ENCODE measurements at places on chromosomes 5 and 9.
A peak's percentile ranks its signal among the peaks of the same experiment; 100 is the strongest.

GRCh38 chr5:2989517-2989916, 238.0 kb upstream of the IRX2 start:
- DNase-seq: no peak

- no peak for DNase-seq
Measured at GRCh38 chr5:111859031-111859430, 102.0 kb upstream of the NREP start.

DNA sequence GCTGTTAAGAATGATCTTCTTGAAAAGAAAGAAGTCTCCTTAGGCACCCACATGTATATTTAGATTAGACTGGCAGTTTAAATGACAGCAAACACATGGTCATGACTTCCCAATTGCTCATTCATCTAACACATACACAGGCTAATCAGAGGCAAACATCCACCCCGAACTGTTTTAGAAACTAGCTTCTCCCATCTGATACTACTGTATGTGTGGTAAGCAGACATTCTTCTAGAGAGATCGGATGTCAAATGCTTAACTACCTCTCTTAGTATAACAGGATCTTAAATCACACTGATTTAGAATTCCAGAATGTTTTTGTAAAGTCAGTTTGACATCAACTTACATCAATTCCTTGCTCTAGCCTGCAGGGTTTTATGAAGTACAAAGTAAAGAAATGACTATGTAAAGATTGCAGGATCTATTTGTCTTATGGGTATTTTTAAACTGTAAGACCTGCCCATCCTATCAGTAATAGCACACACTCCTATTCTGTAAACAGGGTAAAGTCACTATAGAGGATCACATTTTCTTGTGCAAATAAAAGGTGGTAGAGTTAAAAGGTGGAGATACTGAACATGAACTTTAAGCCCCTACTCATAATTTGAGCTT, 239.7 kb downstream of the MLLT3 start:
- peak; percentile 1 for DNase-seq

DNA sequence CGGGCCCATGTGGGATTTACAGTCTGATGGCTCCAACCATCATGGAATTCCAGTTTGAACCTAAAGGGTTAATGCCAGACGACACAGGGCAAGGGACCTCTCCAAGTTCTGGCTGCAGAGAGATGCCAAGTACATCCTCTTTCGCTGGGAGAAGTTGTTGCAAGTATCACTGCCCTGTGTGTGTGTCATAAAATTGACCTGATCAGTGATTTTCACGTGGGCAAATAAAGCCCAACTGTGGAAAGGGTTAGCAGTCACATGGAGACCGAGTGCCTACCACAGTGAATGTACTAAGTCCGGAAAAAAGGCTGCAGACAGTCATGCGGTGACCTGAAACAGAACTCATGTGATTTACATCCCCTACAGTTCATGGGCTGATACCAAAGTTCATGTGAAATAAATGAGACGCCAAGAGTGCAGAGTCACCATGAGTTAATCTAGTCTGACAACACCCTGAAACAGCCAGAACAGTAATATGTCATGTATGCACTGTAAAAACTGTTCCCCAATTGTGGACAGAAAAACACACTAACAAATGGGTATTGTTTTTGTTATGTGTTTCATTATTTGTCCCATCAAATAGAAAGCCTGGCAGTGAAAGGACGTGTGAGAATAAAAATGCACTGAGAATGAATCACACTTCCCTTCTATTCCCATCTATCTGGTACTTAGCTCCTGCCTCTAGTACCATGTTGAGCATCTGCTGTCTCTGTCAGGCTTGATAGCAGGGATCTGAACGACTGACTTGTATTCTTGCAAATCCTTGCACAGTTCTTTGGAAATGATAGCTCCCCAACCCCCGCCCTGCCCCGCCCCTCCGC, 115.7 kb downstream of the SUSD1 start:
- DNase-seq: peak; percentile 84

DNA sequence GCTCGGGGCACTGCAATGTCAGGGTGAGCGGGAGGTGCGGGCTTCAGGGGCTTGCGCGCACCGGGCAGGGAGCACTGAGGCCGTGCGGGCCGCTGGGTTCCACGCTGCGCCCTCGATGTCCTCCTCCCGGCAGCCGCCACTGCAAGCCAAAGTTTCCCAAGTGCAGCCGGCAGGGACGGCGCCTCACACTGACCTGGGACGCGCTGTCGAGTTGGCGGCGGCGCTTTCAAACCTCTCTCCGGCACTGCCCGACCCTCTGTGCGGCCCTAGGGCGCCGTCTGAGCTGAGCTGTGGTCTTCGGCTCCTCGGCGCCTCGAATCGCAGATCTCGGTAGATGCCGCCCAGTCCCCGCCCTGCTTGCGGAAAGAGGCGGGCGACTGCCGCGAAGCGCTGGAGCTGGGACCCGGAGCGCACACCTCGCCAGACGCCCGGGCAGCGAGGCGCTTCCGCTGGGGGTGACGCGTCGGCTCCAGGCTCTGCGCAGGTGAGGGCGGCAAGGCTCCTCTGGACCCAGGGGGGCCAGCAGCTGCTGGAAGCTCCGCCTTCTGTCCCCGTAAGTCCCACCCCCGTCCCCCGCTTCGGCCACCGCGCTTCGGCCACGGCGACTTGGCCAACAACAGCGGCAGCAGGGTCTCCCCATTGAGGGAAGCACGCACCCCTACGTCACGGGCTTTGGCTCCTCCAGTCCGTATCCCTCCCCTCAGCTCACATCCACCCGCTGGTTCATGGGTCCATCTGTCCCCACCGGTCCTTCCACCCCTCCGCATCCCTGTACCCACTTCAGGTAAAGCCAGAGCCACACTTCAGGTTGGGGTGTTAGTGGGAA, at the start of gene ANKRD34B:
Gene ANKRD34B, minus strand, starts transcription at position 320 of the 826 bp plus-strand sequence. CDS start 10,261 bp downstream, outside the sequence.
- DNase-seq: no peak

DNA sequence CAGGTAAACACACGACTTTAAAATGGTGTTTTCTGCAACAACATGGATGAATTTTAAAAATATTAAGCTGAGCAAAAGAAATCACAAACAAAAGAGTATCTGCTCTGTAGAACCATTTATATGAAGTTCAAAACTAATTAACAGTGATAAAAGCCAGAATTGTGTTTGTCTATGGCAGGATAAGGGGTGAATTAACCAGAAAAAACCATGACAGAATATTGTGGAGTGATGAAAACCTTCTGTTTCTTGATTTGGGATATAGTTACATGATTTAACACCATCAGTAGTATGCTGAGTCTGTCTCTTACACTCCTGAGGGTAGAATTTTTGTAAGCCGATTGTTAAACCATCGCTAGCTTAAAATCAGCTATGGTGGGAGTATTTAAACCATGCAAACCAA, 101.7 kb upstream of the ZNF366 start:
- no peak for DNase-seq

DNA sequence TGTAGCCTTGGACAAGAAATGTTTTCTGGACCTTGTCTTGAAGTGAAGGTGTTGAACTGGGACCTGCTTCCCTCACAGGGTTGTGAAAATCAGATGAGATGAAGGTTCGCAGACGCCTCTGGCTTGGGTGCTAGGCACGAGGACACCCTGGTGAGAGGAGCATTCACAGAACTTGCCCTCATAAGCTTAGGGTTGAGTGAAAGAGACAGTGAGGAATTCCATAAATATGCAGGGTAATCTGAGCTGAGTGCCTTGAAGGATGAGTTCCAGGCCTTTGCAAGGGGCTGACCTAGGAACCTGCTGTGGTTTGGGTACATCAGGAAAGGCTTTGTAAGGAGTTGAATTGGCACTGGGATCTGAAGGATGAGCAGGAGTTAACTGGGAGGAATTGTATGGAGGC, 75.7 kb upstream of the SAP30L start:
- DNase-seq: no peak

GRCh38 chr9:137276473-137277328, 825 bp upstream of the TOR4A start:
- DNase-seq: no peak

DNA sequence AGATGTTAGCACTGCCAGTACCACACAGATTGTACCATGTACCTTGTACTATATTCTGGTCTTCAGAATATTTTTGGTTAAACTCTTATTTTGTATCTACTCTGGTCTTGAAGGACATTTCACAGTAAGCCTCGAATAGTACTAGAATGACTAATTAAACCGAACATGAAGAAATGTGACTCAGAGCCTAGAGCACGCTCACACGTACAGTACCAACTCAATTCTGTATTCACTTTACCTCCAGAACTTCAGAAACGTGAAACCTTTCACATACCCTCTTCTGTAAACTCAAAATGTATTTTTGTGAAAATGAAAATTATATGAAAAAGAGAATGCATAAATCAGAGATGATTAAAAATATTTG, 112.8 kb downstream of the MVB12B start:
- peak; percentile 28 for DNase-seq

GRCh38 chr5:3787604-3788003, 192.0 kb downstream of the IRX1 start:
- no peak for DNase-seq

DNA sequence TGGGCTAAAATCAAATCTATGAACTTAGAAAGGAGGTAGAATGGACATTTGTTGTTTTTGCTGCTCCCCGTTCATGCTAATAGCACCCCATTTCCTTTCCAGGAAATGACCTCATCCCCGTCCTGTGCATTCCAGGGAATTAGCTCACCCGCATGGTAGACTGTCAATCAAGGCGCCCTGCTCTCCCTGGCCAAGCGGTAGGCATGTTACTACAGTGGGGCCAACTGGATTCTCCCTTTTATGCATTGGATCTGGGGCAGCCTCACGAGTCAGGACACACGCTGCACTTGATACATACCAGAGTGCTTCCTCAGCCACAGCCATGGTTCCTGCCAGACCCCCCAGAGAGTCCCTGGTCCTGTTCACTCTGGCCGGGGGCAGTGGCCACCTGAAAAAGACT, 111.0 kb upstream of the PTCH1 start:
- DNase-seq: no peak

- DNase-seq: no peak
Measured at GRCh38 chr5:58932057-58932612, 349.3 kb downstream of the RAB3C start.

DNA sequence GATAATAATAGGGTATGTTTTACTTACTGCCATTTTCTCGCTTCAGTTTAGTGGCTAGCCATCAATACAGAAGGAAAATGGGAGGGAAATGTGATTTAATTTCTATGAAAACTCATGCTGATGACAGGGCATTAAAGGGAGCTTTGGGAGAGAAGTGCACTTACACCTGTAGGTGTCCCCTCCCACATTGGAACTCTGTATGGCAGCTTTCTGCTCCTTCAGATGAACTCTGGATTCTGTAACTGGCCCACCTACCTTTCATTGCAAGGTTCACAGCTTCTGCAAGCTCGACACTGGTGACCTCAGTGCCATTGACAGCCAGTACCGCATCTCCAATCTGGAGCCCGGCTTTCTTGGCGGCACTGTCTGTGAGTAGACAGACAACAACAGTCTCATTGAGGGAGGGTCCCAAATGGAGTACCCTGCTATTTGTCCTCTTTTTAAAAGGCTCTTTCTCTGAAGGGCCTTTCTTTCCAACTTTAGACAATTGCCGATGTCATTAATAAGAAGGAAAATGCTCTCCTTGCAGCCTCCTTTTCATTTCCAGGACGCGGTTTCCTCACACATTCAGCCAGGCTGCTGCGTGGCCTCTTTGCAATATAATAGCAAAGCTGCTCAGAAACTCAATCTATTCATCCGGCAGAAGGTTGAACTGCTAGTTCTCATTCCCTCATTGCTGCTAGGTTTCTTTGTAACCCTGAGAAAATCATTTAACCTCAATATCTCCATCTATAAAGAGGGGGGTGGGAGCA, 63.6 kb downstream of the NUDT12 start:
- DNase-seq: no peak

GRCh38 chr9:91758491-91758981, 191.5 kb downstream of the ROR2 start:
- DNase-seq: no peak

GRCh38 chr5:1498623-1499416, 24.9 kb downstream of the LPCAT1 start:
- no peak for DNase-seq

DNA sequence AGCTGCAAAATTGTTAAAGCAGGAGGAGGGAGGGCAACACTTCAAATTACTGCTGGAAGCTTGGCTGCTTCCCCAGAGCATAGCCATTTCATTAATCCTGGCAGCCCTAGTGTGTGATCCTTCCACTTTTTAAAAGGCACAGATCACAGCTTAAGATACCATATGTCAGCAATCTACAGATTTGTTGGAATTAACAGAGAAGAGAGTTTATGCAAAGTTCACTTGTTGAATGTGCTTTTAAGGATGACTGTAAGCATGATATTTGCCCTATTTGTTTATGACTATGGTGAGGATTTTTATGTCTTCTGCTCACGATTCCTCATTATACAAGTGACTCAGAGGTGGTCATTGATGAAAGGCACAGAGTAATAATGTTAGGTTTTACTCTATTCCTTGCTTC, 156.0 kb upstream of the CDKN2B start:
- peak; percentile 58 for DNase-seq

- DNase-seq: peak; percentile 49
Measured at GRCh38 chr5:96823900-96824380, 16.2 kb upstream of the ERAP1 start.

DNA sequence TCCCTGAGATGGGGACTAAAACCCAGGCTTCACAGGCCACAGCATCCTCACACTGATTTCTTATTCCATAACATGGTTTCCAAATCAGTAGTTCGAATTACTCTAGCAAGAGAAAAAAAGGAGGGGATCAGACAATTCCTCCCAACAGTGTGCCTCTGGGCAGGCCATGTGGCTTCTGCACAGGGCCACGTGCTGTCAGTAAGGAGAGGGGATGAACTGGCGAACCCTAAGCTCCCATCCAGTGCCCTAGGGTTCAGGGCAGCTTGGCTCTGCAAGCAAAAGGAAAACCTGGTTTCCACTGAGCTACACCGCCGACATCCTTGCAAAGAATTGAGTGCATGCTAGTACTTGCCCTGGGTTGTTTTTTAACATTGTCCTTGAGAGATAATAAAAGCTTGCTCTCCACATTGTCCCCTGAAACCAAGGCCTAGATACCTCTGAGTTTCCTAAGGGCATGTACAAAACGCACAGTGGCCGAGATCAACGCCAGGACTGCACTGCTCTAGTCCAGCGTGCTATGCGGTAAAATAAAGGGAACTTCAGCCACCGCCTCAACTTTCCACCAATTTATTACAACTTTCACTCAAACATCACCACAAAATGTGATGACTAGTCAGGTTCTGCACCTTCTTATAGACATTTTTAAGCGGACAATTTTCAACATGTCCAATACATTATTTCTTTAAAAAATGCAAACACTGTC, 4.5 kb downstream of the CAMSAP1 start:
- no peak for DNase-seq

- peak; percentile 52 for DNase-seq
Measured at GRCh38 chr9:72441848-72442607, 77.0 kb upstream of the ZFAND5 start.

- no peak for DNase-seq
Measured at GRCh38 chr9:95250462-95251221, 66.9 kb downstream of the FANCC start.

- no peak for DNase-seq
Measured at GRCh38 chr5:51378448-51379330, 4.6 kb upstream of the ISL1 start.

- DNase-seq: no peak
Measured at GRCh38 chr5:128535251-128535650, 2.8 kb downstream of the FBN2 start.

Measured in GM04504 (cell line).